NCI-H446 treated with DMSO at 0.1 percent for 48 hours (cell line): ENCODE measurements at places on chromosomes 4 and X.
A peak's percentile ranks its signal among the peaks of the same experiment; 100 is the strongest.

DNA sequence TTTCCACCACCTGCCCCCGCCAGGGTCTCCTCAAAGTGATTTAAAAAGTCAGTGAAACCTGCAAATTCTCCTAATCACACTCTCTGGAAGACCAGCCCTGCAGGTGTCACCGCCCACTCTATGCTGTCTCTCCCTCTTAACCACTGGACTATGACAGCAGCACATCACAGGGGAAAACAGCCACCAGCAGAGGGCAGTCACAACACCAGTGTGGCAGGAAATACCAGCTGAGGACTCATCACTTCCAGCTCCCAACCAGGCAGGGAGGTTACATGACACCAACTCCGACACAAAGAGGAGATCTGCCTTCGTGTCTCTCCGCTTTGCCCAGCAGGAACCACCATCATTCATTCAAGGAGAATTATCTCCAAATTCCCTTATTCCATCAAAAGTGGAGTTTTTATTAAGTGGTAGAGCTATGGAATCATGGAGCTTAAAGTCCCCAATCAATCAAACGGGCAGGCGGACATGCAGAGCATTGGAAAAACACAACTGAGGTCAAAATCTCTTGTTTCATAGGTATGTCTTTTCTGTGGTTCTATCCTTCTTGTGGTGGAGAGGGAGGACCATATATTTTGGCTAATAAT, 91.3 kb downstream of the NSUN7 start:
- DNase-seq: no peak

DNA sequence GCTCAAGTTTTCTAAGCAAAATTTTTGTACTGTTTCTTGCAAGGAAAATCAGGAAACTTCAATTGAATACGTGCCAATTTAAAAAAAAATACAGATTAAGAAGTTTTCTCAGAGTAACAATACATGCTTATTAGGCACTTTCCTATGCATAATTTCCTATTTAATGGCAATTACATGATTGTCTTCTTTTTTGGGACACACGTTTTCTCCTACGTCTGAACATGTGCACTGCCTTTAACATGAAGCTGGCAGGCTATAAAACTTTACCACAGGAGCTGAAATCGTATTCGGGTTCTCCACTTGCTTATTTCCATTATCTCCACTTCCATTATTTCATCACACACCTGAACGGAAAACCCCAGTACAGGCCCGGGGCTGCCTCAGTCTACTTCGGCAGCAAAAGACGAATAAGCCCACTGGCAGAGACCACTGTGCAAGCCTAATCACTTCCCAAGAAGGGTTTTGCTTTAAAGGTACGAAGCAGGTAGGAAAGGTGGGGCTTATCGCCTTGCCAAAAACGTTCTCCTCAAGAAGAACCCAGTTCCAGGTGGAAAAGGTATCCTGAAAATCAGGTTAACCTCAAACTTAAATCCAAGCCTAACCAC, 575 bp downstream of the RCHY1 start:
- no peak for DNase-seq

- no peak for DNase-seq
Observed at GRCh38 chrX:96453139-96453538, 231.5 kb upstream of the DIAPH2 start.

DNA sequence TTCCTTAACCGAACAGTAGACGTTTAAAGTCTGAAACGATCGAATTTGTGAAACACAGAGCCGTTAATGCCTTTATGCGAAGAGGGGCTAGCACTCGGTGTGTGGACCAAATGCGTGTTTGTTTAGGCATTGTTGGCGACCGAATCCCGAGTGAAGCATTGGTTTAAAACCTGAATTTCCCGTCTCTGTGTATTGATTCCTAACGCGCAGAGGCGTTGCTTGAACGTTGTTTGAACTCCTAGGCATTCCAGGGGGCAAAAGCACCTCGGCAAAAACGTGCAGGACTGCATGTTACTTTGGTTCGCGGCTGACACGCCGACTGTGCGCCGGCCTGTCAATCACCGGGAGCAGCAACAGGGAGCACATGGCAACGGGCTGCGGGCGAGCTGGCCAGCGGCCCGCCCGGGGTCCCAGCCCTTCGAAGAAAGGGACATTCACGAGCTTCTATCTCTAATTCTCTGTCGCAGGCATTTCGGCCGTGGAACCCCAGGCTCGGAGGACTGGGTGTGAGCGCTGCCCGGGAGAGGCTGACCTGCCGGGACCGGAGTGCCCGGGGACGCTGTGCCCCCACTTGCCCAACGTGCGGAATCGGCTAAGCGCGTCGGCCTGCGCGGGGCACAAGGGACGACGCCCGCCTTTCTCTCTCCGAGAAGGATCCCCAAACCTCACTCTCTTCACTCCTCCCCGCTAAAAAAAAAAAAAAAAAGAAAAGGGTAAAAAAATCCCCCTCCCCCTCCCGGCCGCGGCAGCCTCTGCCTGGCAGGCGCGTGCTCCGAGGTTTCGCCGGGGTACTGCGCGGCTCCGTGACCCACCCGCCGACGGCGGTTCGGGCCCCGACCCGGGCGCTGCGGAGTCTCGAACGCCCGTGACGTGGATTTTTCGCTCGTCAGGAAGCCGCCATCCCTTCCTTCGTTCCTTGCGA, 810 bp downstream of the SPRY1 start:
- peak; percentile 4 for DNase-seq

DNA sequence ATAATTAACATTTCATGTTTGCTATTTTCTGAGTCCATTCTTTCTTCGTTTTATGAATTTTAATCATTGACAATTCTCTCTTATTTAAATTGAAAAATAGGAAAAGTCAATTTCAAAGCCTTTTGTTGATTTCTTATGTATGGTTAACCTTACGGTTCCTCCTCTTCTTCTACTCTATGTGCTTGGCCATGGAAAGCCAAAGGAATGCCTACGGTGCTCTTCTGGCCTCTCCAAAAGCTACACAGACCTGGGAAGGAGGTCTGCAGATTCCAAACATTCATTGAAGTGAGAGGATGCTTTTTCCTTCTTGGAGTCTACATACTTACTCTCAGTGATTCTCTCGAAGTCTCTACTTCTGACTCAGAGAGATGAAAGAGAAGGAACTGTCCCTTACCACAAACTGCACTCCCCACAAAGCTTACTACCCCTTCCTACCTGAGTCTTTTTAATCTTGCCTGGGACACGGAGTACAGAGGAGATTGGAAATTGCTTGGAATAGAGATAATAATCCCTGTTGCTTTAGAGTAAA, 863.1 kb upstream of the FTHL17 start:
- DNase-seq: no peak

GRCh38 chr4:100721077-100721476, 203.3 kb upstream of the EMCN start:
- DNase-seq: peak; percentile 85

DNA sequence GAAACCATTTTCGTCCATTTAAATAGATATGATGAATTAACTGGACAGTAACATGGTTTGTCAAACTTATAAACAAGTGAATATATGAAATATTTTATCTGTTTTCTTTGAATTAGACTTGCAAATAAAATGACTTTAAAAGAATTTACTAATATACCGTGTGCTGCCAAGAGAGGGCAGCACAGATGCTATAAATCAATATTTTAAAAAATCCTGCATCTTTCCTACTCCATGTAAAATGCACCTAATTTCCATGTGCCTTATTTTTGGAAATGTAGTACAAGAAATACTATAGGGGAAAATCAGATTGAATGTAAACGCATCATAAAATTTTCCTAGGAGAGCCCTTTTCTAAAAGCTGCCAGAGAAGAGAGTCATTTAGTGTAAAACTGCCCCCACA, 62.2 kb downstream of the PRKX start:
- no peak for DNase-seq

DNA sequence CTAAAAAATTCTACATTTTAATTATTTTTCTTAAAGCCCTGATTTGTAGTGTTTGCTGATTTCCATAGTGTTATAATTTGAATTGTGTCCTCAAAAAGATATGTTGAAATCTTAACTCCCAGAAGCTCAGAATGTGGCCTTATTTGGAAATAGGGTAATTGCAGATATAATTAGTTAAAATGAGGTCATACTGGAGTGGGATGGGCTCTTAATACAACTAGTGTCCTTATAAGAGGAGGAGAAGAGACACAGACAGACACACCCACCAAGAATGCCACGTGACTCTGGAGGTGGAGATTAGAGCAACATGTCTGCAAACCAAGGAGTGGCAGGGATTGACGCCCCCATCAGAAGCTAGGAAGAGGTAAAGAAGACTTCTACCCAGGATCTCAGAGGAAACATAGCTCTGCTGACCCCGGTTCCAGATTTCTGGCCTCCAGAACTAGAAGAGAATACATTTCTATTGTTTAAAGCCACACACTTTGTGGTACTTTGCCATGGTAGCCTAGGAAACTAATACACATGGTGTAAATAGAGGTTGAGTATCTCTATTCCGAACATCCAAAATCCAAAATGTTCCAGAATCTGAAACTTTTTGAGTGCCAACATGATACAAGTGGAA, 70.5 kb upstream of the IRF2 start:
- no peak for DNase-seq

DNA sequence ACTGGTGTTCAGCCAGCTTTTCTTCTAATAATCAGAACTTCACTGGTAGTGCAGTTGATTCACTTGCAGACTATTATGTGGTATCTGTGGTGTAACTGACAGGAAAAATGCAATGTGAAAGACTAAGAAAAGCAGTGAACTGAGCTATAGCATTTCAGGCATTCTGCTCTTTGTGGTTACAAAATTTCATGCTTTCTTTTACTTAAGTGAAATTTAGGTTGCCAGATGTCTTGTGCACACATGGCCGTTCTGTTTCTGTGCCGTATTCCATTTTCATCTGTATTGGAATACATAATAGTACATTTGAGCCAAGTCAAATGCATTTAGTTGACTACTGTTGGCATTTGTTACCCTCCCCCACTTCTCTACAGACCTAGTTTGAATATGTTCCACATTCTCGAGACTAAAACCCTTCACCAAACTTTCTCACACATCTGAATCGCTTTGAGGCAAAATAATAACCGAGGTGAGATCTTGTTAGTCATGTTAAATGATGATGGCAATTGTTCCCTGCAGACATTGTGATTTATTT, 8.2 kb downstream of the RTL3 start:
- no peak for DNase-seq

DNA sequence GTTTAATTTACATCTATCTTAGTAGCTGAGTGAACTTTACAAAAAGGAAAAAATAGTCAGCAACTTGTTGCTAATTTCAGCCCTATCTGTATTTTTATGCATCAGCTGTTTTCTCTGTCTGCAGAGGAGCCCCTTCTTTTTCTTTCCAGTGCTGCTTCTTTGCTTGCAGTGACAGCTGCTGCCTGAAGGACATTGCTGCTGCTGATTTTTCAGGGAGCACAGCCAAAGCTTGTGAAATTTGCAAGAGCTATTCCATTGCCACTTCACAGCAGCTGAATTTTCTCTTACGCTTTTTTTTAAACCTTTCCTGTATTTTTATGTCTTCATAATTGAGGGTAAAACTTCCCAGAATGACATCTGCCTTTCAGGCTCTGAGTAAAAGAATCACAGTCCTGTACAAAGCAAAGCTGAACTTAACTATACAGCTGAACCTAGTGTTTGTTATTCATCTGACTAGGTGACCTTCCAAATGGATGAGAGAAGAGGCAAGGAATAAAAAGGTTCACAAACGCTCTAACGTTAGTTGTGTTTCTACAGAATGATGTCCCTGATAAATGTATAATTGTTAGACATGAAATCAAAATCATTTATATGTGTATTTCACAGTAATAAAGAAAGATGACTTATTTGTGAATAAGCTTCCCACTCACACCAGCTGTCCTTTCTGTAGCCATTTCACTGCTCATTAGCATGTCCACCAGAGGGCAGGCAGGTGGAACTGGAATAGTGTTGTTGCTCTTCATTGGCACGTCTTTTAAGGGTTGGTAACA, 541.4 kb downstream of the ADGRL3 start:
- peak; percentile 48 for DNase-seq

- no peak for DNase-seq
Observed at GRCh38 chr4:169398316-169398715, 127.6 kb upstream of the SH3RF1 start.

- no peak for DNase-seq
Observed at GRCh38 chr4:100633269-100633668, 115.4 kb upstream of the EMCN start.

GRCh38 chr4:158190718-158191117, 17.9 kb upstream of the GASK1B start:
- no peak for DNase-seq

GRCh38 chrX:10897768-10898167, 213.4 kb upstream of the HCCS start:
- no peak for DNase-seq

DNA sequence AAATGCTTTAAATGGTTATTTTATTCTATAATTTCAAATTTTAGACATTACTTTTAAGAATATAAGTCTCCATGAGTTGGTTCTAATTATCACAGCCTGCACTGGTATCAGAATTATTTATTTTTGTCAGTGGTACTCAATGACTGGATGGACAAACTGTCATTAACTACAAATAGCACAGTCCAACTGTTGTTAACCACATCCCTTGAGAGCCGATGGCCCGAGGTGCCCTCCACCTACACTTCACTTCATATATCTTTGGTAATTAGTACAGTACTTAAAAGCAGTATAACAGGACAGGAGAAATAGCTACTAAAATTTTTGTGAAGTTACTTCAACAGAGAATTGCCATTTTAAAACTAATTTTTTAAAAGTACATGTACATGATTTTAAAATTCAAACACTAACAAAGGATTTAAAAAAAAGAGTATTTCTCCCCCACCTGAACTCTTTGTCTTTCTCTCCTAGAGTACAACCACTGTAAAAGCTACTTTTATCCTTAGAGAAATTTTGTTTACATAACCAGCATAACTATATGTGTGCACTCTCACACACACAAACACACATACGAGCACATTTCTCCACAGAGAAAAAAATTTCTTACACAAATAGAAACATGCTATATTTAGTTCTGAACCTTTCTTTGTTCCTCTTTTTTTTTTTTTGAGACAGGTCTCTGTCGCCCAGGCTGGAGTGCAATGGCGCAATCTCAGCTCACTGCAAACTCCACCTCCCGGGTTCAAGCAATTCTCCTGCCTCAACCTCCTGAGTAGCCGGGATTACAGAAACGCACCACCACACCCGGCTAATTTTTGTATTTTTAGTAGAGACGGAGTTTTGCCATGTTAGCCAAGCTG, 6.5 kb downstream of the TIFA start:
- DNase-seq: no peak

GRCh38 chr4:139844057-139844456, 178.4 kb downstream of the MGST2 start:
- no peak for DNase-seq

GRCh38 chrX:41335198-41335957, 1.4 kb downstream of the DDX3X start:
- no peak for DNase-seq

DNA sequence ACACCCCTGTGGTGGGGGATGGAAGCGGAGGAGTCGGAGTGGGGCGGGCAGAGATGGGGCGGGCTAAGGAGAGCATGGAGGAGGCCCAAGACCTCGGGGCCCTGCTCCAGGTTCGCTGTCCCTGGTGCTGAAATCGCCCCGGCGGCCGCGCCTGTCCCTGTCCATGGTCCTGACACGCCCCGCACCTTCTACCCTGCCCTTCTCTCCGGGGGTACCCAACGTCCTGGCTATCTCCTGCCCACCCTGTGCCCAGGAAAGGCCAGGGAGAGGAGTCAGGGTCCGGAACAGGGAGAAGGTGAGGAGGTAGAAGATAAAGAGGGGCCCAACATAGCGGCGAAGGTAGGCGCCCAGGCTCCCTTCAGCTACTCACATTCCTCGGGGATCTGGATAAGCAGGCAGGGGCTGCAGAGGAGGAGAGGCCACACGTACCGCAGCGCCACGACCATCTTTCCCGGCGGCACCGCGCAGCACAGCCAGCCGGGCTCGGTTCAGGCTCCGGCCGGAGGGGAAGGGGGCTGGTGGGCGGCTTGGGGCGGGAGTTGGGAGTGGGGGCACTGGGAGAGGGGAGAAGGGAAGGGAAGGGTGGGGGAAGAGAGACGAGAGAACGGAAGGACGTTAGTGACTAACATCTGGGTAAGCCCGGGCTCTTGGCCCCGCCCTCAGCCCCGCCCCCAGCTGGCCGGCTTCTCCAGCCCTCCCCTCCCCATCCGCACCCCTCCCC, 10.4 kb downstream of the L1CAM start:
- DNase-seq: no peak
